ENCODE measurements at places on chromosomes 5 and 9.

- DNase-seq, result no peak
Observed at GRCh38 chr9:18531136-18532065, 57.4 kb downstream of the ADAMTSL1 start.

GRCh38 chr9:17349831-17350230 lies 215.0 kb downstream of the CNTLN start:
- DNase-seq, result no peak

GRCh38 chr5:15441433-15442192 lies 58.4 kb upstream of the FBXL7 start:
- DNase-seq, result no peak

DNA sequence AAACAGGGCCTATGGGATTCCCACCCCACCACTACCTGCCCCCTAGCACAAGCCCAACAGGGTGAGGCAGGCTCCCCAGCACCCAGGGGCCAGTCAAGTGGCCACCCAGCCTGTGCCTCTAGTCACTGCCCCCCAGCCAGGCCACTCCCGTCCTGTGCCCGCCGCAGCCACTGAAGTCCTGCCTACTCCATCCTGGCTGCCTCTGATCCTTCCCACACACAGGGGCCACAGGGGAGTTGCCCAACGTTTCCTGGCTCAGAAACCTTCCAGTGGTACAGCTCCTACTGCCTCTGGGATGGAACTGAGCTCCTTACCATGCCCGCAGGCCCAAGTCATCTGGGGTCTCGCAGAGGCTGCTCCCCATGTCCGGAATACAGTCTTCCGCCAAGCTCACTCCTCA lies 70.2 kb upstream of the STXBP1 start:
- DNase-seq, result no peak

DNA sequence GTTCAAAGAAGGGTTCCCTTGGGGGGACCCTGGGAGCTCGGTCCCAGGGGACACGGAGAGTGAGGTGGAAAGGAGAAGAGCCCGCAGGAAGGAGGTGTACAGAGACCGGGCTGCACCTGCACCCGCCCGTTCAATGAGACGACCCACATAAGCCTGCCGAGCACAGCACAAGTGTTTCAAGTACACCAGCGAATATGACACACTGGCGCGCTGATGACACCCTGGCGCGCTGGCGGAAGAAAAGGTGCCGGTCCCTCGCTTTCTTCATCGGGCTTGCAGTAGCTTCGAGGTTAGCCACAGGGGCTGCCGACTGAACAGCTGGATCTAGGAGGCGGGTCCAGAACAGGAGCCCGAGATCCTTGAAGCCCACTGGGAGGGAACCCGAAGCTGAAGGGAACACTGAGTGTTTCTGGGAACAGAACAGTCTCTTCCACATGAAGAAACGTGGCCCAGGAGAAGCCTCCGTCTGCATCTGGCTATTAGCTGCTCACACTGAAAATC lies 1.4 kb downstream of the TBC1D9B start:
- no peak for DNase-seq

DNA sequence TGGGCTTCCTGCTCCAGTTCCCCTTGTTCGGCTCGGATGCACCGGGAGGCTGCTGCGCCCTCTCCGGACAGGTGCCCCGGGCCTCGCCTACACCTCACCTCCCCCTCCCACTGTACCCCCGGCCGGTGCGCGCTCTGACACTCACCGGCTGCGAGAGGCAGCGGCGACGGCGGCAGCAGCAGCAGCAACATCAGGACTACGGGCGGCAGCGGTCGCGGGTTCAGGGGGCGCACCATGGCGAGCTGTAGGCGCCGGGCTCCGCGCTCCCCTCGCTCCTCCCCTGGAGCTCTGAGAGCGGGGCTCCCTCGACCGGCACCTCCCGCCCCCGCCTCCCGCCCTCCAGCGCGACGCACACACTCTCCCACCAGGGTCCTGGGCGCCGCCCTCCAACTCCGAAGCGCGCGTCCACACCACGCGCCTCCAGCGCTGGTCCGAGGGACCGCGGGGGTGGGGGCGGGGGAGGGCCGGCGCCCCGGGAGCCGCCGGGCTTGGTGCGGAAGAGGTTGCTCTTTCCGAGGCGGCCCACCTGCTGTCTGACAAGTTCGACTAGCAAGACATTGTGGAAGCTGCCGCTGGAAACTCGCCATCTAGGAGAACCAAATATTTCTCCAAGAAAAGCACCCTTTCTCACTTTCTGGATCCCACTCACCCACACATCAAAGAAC lies at the start of gene GFRA3:
TSS of gene GFRA3 (minus strand) at position 433 of the 665 bp plus-strand sequence. CDS start at position 236, 197 bp downstream.
- DNase-seq, result no peak

DNA sequence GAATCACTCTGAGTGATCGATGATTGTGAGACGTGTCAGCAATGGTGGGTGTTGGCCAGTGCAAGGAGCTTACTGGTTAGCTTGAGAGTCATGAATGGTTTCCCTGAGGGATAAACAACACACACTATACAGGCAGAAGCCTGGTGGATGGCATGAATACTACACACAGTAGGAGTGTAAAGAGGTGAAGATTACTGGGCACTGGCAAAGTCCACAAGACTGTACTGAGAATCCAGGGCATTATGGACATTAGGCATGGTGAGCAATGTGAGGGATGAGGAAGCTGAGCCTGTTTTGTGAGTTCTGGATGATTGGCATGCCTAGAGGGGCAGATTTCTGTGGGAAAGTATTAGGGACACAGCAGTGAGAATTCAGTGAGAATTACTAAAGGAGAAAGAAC lies 71.3 kb downstream of the KDM4C start:
- peak; percentile 14 for DNase-seq

- DNase-seq, result no peak
Observed at GRCh38 chr5:115022303-115022702, 147.4 kb downstream of the TRIM36 start.

DNA sequence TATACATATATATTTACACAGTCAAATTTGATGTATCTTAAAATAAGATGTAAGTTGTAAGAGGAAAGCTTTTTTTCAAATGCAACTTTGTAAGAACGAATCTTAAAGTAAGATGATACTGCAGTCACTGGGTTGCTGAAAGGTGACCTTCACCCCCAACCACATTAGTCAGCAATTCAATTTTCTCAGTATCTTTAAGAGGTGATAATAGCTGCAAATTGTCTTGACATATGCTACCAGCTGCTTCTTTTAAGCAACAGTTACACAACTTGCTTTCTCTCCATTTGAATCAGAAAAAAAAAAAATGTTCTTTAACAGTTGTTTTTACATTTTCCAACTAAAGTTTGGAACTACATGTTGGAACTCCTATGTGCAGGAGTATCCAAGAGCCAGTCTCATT lies 246.6 kb upstream of the CCNG1 start:
- DNase-seq, result no peak

DNA sequence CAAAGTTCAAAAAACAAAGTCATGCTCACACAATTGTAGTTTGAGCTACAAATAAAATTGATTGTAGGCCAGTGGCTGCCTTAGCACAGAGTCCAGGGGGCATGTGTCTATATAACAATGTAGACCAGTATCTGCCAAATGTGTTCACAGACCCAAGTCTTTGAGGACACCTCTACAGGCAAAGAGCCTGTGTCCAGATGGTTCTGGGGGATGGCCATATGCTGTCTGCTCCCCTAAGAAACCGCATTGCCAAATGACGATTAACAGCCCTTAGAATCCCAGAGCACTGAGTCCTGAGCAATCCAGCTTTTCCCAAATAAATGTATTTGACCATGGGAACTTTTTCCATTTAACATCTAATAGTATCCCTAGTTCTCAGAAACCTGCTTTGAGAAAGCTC lies 169.6 kb downstream of the ADCY2 start:
- no peak for DNase-seq

- no peak for DNase-seq
Observed at GRCh38 chr5:138471052-138471361, 5.7 kb downstream of the EGR1 start.

GRCh38 chr5:32022638-32023037 lies 151.5 kb downstream of the GOLPH3 start:
- no peak for DNase-seq

- no peak for DNase-seq
Observed at GRCh38 chr9:97666907-97667686, 30.0 kb downstream of the XPA start.

DNA sequence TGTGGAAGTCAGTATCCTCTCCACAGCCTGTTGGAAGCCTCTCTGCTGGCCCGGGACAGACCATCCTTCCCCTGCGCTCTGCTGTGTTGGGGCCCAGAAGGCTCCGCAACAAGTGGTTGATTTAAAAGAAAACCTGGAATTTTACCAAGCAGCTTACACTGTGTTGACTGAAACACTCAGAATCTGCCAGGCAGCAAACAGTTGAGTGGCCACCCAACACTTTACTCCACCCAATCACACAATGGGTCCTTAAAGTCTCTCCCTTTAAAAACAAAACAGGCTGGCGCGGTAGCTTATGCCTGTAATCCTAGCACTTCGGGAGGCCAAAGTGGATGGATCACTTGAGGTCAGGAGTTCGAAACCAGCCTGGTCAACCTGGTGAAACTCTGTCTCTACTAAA lies 28.0 kb upstream of the DMRT3 start:
- DNase-seq, result no peak

GRCh38 chr5:14729448-14730385 lies 65.2 kb downstream of the OTULIN start:
- DNase-seq, result no peak

GRCh38 chr5:99061711-99062110 lies 132.9 kb upstream of the CHD1 start:
- DNase-seq, result peak; percentile 19

DNA sequence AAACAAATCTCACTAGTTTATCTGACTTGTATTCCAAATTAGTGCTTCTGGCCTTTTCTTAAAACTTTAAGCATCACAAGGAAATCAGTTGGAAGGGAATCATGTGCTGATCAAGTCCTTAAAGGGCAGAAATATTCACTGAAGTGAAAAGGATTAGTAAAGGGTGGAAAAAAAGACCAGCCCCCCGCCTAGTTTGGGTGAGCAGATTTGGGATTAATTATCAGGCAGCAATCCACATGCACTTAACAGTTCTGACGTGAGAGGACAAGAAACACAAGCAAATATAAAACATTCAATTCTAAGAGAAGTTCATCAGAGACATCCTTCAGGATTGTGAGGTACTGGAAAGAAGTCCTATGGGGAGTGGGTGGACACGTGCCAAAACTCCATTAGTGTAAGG lies at the start of gene TYRP1:
TSS of gene TYRP1 (plus strand) at position 245 of the 400 bp plus-strand sequence. CDS start 612 bp downstream, outside the sequence.
- DNase-seq, result no peak

DNA sequence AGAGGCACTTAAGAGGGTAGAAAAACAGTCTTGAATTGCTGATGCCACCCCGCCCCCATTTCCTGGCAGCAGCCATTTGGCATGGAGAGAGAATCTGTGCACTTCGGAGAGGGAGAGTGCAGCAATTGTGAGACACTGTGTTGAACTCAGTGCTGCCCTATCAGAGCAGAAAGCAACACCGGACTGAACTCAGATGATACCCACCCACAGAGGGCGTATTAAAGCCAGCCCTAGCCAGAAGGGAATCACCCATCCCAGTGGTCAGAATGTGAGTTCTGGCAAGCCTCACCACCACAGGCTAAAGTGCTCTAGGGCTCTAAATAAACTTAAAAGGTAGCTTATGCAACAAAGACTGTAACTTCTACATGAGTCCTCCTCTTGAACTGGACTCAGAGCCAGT lies 88.4 kb upstream of the RGS7BP start:
- DNase-seq, result no peak

- no peak for DNase-seq
Observed at GRCh38 chr5:159189310-159189709, 20.0 kb downstream of the RNF145 start.

- no peak for DNase-seq
Observed at GRCh38 chr5:76595755-76596481, 27.3 kb downstream of the F2RL2 start.

DNA sequence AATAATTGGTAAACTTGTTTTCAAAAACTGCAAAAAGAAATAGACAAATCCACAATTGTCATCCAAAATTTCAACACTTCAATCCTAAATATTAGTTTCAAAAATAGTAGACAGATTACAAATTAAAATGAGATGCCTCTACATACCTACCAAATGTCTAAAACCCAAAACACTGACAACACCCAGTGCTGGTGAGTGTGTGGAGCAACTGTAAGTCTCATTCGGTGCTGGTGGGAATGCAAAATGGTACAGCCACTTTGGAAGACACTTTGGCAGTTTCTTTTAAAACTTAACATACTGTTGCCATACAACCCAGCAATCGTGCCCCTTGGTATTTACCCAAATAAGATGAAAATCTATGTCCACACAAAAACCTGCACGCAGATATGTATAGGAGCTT lies 6.7 kb downstream of the ECM2 start:
- no peak for DNase-seq

GRCh38 chr9:93186215-93186945 lies 2.4 kb downstream of the WNK2 start:
- DNase-seq, result no peak

DNA sequence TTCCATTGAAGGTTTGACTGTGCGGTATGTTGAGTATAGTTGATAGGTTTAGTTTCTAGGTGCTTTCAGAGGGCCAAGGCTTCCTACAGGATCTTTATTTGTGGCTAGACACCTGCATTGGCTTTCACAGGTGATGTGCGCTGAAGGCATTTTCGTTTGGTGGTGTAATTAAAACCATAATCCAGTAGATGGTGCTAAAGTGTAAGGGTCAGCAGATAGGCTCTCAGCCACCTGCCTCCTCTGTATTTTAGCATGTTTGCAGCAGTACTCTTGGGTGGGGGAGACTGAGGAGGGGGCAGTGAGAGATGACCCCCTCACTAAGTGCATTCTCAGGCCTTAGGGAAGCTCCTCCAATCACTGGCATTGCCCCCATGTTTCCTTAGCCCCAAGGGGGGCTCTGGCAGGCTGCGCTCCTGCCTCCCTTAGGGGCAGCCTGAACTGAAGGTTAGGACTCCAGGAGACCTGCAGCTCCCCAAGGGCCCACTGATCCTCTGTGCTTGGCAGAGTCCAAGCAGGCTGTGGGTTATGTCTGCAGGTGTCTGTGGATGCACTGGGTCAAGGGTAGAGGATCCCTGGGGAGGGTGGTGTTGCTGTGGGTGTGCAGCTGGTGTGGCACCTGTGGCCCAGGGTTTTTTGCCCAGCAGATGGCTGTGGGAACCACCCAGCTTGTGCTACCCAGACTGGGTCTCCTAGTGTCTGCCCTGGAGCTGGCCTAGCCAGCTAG lies 23.4 kb downstream of the CDK20 start:
- peak; percentile 23 for DNase-seq

GRCh38 chr5:102762095-102762534 lies 7.0 kb downstream of the PAM start:
- no peak for DNase-seq

- no peak for DNase-seq
Observed at GRCh38 chr9:78189001-78189400, 46.9 kb upstream of the CEP78 start.

- DNase-seq, result peak; percentile 32
Observed at GRCh38 chr9:15249981-15250380, 57.0 kb downstream of the TTC39B start.

- no peak for DNase-seq
Observed at GRCh38 chr9:114722081-114722621, 40.2 kb upstream of the TEX48 start.

GRCh38 chr9:86321373-86321772 lies 32.8 kb downstream of the TUT7 start:
- no peak for DNase-seq
